ENCODE measurements at places on chromosomes 3 and 15.

- DNase-seq, result peak; percentile 36
Observed at GRCh38 chr15:78055919-78056713, 21.4 kb downstream of the TBC1D2B start.

DNA sequence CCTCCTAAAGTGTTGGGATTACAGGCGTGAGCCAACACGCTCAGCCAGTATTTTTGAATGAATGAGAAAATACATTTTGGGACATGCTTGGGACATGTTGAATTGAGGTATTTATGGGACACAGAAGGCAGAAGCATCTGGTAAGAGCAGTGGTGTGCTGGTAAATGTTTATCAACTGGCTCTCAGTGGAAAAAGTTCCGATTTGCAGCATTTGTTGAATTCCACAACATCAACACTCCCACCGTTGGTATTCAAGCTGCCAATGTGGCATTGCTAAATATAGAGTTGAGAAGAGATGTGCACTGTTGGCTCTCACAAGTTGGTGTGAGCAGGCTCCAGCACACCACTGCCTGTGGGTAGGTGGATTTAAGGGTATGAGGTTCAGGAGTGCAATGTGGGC, 35.8 kb upstream of the LRRFIP2 start:
- DNase-seq, result peak; percentile 26

GRCh38 chr15:80822256-80822655, 43.1 kb downstream of the CEMIP start:
- no peak for DNase-seq

DNA sequence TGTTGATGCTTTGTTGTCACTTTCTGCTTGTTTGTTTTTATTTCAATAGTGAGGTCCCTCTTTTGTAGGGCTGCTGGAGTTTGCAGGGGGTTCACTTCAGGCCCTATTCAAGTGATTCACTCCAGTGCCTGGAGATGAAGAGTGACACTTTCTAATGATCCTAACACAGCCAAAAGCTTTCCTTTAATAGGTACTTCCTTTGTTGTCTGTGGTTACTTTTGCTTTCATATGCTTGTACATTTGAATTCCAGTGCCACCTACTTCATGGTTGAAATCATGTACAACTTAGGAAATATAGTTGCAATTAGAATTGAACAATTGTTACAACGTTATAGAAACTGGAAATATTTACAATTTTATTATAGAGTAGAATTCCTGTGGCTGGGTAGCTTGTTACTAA, 466.8 kb upstream of the EPHA3 start:
- DNase-seq, result no peak

DNA sequence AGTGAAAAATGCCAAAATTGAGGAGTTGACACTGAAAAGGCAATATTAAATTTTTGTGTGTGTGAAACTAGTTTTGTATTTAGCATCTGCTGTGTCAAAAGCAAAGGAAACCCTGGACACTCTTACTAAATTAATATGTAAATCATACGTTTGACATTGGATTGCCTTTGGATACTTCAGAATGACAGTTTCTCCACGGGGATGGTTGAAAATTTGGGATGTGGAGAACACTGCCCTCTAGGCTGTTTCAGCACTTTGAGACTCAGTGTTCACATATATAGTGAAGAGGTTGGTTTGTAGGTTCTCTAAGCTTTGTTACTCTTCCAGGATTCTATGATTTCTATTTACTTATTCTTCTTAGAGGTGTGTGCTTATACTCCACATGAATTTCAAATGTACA, 3.0 kb downstream of the ROBO2 start:
- DNase-seq, result no peak

DNA sequence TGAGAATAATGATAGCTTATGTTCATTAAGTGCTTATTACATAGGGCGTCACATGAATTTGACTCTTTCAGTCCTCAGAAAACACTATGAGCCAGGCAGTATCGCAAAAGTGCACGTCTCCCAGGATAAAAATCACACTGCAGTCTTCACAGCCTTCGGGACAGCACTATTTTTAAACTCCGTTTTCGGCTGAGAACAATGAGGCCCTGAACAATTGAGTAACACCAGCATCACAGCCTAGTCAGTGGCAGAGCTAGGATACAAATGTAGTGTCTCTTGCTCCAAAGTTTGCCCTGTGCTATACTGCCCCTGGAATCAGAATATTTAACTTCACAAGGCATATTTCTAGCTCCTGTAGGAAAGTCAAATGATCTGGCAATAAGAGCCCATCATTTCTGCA, 852.1 kb upstream of the SEMA6D start:
- DNase-seq, result no peak

DNA sequence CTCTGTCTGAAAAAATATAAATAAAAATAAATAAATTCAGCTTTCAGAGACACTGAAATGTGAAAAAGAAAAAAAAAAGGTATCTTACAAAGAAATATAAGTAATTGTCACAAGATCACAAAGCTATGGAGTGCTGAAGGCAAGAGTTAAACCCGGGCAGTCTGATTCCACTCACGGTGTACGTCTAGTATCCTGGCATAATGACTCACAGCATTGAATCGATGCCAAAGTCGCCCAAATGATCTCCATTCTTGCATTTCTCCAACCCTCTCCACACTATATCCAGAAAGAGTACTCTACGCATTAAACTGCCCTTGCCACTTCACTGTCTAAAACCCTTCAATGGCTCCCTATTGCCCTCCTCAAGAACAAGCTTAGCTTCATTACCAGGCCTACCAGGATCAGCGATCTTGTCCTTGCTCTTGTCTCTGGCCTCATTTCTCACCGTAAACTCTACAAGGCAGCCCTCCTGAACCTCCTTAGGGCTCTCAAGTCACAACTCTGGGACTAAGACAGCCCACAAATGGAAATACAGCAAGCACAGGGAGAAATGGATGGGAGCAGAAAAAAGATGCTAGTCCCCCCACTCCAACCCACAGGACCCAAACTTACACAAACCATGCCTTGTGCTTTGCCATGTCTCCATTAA, 7.7 kb downstream of the SUCLG2 start:
- peak; percentile 30 for DNase-seq

GRCh38 chr3:61821823-61822251, 260.5 kb downstream of the PTPRG start:
- peak; percentile 49 for DNase-seq

GRCh38 chr3:150411106-150411460, 3.0 kb downstream of the TSC22D2 start:
- no peak for DNase-seq

GRCh38 chr3:70737666-70738290, 425.3 kb upstream of the MDFIC2 start:
- no peak for DNase-seq

DNA sequence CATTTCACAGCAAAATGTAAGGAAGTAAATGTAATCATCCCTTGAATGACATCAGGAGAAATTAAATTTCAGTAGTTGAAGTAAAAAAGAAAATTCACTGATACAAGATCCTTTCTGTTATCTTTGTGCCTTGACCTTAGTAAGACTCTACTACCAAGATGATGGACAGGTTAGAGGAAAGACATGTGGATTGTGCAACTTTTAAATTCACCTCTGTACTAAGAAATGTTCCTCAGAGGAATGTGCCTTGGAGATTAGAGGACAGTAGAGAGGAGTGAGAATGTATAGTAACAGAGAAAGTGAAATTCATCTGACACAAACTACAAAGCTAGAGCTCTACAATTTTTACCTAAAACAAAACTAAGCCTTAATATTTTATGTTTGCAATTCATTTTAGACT, 375.3 kb downstream of the PLOD2 start:
- no peak for DNase-seq

- DNase-seq, result peak; percentile 35
Observed at GRCh38 chr3:102174832-102175374, 259.9 kb upstream of the ZPLD1 start.

- peak; percentile 94 for DNase-seq
Observed at GRCh38 chr3:58386626-58387365, 46.8 kb downstream of the PDHB start.

DNA sequence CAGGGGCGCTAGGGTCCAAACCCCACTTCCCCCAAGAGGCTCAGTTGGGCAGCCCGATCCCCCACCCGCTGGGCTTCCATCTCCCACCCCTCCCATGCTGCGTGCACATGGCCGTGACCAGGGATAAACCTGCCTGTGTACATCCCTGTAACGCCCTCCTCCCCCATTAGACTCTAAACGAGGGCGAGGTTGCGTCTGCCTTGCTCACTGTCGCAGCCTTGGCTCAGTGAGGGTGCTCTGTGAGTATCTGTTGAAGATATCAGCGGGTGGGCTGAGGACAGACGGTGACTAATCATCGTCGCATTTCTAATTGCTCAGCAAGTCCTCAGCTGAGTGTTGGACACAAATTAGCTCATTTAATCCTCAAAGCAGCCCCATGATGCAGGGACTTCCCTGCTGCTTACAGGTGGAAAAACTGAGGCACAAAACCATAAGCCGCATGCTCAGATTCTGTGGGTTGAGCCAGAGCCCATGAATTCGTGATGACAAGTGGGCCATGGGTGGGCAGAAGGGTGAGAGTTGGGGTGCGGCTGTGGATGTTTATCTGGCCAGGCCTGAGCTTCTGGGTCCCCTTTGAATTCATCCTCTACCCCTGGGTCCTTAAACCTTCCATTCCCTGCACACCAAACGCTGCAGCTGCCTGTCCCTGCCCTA, 26.0 kb downstream of the FBLN2 start:
- no peak for DNase-seq

GRCh38 chr3:187101184-187102072, 37.9 kb downstream of the RPL39L start:
- peak; percentile 90 for DNase-seq

GRCh38 chr3:154334973-154335420, 10.7 kb upstream of the DHX36 start:
- DNase-seq, result peak; percentile 62

GRCh38 chr3:119819806-119820205, 37.9 kb downstream of the NR1I2 start:
- no peak for DNase-seq

- no peak for DNase-seq
Observed at GRCh38 chr3:151075869-151076562, 9.4 kb upstream of the MED12L start.

DNA sequence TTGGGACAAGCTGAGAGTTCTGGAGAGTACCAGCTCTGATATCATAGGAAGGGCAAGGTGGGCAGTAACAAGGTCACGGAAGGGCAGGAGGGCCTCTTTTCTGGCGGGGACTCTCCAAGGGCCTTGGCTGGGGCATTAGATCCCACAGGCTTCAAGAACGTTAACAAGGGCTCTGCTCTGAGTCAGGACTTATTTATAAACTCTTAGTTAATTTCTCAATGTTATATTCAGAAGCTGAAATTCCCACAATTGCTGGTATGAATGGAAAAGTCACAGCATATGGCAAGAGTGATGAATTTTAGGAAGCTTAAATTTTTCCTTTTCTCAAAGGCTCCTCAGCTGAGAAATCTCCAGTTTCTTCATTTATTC, 320.2 kb upstream of the TBC1D5 start:
- peak; percentile 4 for DNase-seq

GRCh38 chr3:9339761-9340471, 22.9 kb upstream of the THUMPD3 start:
- peak; percentile 9 for DNase-seq

- DNase-seq, result no peak
Observed at GRCh38 chr3:79038636-79039035, 729.2 kb downstream of the ROBO1 start.

DNA sequence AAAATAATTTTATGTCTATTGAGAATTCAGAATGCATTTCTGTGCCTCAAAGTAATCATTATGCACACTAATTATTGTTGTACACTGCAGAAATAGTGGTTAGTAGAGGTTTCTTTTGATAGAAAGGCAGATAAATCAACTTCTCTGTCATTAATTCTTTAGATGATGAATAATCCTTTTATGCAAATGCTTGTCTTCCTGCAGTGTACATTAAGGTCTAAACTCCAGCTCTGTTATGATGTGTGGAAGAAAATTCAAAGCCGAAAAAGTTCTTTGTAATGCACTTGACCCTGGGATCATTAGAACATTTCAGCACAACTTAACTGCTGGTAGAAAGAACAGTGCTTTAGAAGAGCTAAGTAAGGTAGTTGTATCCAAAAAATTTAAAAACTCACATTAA, 353.0 kb downstream of the NLGN1 start:
- DNase-seq, result no peak

DNA sequence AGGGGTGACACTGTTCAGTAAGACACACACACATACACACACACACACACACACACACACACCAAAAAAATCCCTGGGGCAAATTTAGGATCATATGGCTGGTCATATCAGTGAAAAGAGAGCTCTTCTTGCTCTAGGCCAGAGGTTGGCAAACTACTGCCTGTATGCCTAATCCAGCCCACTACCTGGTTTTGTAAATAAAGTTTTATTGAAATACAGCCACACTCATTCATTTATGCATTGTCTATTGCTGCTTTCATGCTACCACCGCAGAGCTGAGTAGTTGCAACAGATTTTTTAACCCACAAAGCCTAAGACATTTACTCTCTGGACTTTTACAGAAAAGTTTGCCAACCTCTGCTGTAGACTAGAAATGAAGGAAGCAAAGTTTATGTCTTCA, 30.6 kb downstream of the ACP3 start:
- DNase-seq, result no peak

- peak; percentile 75 for DNase-seq
Observed at GRCh38 chr15:36951731-36952247, 148.6 kb downstream of the MEIS2 start.

GRCh38 chr3:102081572-102082289, 232.4 kb downstream of the NFKBIZ start:
- peak; percentile 53 for DNase-seq

- DNase-seq, result no peak
Observed at GRCh38 chr3:31405515-31405914, 127.2 kb upstream of the STT3B start.

DNA sequence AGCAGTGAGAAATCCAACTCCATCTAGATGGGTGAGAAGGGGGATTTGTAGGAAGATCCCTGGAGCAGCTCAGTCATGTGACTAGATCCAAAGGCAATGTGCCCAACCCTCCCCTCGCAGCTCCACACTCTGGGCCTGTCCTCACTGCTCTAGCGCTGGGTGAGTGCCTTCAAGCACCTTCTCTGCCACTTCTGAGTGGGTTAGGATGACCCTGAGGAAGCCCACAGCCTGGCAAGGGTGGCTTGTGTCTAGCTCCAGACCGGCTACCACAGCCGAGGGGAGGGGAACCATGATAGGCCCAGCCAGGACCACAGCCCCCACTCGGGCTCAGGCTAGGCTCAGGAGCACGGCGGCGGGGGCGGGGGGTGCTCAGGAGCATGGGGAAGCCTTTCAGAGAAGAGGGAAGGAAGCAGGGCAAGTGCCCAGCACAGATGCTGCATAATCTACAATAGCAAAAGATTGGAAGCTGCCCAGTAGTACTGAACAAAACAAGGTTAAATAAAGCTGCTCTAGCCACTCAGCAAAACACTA, 1.7 kb downstream of the SPATA12 start:
- no peak for DNase-seq

DNA sequence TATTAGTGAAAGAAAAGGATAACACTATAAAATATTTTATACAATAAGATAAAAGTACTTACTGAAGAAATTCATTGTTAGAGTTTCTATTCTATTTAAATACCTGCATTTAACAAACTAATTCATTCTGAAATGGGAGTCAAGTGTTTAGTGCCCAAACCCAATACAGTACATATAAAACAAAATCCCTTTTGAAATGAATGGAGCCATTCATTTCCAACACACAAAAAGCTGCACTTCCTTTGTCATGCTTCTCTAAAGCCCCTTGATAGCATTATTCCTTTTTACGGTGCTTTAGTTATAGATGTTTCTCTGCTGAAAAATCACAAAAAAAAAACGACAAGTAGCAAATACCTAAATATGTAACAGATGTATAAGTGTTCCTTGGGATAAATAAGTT, 596.3 kb downstream of the ZIC1 start:
- DNase-seq, result no peak

- DNase-seq, result no peak
Observed at GRCh38 chr3:154229217-154229590, 95.1 kb downstream of the DHX36 start.

All from fibroblast of pulmonary artery (primary cell).